Natural killer cell (primary cell): ENCODE measurements at places on chromosomes 2 and 18. TPM values are rescaled to one million over a fixed set of nuclear protein-coding genes. Genes with fewer than 3 reads are reported as not detected.

DNA sequence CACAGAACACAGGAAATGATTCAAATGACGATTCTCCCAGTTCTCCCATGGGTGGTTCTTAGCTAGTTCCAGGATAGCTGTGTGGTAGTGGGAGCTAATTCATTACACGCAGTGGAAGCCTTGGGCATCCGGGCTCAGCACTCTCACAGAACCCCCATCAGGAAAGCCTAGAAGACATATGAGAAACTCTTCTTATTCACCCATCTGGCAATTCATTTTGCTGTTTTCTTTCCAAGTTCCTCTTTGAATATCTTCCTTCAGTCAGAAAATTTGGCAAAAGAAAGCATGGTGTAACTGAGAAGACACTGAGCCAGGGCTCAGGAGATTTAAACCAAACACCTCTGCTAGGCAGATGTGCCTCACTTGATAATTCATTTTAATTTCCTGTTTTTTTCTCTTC, 85.2 kb upstream of the FN1 start:
- no peak overlapping the region for H3K27ac ChIP-seq
- no peaks in the 10 kb centered on the region for H3K27me3 ChIP-seq
- no peaks in the 10 kb centered on the region for H3K36me3 ChIP-seq

DNA sequence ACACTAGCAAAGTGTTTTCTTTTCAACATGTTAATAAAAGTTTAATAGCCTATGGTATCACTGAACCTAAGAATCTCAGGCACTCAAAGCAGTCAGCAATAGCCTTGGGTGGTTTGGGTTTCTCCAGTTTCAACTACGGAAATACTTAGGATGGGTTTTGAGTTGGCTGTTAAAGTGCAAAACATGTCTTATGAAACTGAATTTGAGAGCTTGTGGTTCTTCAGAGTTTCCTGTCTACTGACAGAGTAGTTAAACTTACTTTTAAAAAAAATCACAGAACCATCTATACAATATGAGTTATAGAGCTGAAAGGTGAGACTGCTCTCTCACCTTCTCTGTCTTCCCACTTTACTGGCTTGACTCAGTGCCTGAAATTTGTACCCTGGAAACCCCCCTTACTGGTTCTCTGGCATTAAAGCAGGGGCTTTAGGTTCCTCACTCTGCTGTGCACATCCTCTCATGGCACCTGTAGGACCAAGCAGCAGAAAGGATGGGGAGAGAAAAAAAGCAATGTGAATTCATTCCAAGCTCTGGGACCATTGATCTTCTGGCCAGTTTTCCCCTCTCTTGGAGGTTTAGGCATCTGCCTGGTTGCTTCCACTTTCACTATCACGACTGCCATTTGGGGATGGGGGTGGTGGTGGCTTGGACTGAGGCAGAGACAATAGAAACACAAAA, 18.1 kb downstream of the CCDC141 start:
- H3K4me1 ChIP-seq, result peaks cover 4% of the 10 kb centered on the region
- no peak overlapping the region for H3K4me3 ChIP-seq
- peak overlapping the region; percentile 69 for H3K27ac ChIP-seq
- peak; percentile 64 for DNase-seq

DNA sequence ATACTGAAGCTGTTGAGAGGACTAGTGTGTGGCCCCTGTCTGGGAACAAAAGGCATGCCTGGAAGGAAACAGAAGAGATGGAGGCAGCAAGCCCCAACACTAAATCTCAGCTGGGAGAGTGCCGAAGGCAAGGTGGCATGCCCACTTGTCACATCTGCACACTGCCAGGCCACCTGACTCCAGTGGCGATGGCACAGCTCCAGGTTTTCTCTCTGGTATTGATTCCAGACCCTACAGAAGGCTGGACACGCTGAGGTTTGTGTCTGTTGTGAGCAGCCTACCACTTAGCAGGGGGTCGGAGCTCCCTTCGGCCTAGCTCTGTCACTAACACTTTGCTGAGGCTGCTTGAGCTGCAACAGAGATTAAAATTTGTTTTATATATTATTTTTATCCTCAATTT, 307.3 kb downstream of the TDRD15 start:
- DNase-seq, result no peak
- no peak overlapping the region for H3K4me3 ChIP-seq
- H3K27me3 ChIP-seq, result no peaks in the 10 kb centered on the region
- H3K4me1 ChIP-seq, result no peaks in the 10 kb centered on the region
- H3K36me3 ChIP-seq, result no peaks in the 10 kb centered on the region

DNA sequence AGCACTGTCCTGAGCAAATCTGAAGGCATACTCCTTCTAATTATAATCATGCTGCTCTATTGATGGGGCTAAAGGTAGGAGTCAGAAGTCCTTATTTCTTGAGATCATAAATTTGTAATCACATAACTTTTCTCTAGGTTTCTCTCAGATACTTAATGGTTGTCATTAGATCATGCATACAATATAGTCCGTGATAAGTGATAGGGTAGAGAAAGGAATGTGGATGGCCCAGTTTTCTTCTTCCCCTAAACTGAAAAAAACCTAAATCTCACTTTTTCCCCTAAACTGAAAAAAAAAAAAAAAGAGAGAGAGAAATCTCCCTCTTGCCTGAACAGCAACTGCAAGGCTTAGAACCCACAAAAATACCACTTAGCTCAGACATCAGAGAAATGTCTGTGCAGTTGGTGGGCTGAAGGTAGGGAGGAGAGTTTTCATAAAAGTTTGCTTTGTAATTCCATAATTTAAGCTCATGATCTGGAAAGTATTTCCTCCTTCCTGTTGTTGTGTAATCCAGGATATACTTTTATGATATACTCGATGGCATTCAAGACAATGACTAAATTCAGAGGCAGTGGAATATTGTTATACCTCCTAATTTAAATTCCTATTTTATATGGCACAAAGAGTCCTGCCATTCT, 79.3 kb upstream of the ITPRID2 start:
- no peaks in the 10 kb centered on the region for H3K27me3 ChIP-seq
- no peaks in the 10 kb centered on the region for H3K4me1 ChIP-seq
- no peak for DNase-seq
- H3K36me3 ChIP-seq, result no peaks in the 10 kb centered on the region
- no peak overlapping the region for H3K27ac ChIP-seq

DNA sequence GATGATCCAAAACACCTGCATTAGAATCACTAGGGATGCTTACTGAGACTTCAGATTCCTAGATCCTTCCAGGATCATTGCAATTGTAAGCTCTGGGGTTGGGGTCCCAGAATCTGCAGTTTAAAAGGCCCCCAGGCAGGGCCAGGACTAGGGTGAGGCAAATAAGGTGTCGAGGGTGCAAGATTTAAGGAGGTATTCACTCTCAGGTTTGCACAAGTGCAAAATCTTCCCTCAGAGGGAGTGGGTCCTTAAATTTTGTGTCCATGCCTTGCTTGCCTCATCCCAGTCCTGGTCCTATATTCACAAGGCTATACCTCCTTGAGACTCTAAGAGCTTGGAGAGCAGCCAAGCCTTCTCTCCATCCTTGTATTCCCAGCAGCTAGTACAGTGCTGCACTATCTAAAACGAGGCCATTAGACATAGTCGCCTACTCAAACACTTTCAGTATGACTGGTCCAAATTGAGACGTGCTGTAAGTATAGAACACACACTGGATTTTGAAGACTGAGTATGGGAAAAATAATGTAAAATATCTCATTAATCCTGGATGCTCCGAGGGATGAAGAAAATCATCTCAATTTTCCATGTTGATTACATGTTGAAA, 31.6 kb upstream of the MREG start:
- H3K27me3 ChIP-seq, result no peaks in the 10 kb centered on the region
- no peak overlapping the region for H3K27ac ChIP-seq
- no peak for DNase-seq
- peaks cover 34% of the 10 kb centered on the region for H3K36me3 ChIP-seq

DNA sequence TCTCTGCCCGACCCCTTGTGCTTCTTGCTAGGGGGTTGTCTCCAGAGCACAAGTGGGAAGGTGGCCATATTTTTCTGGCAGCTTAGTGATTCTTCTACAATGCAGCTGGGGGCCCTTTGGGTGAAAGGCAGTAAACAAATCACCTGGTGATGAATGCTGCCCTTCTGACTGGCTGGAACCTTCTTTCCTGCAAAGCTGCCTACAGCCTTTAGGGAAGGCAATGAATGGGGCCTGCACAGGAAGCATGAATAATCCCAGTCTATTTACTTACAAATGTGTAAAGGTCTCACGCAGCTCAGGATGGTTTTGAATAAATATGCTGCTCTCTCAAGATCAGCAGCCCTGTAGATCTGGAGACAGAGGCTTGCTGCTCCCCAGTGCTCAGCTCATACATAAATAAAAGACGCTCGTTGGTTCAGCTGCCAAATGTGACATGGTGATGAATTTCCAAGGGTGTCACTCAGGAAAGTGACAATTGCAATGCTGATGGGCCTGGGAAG, 289.2 kb downstream of the TDRD15 start:
- no peaks in the 10 kb centered on the region for H3K27me3 ChIP-seq
- no peaks in the 10 kb centered on the region for H3K4me1 ChIP-seq
- no peaks in the 10 kb centered on the region for H3K36me3 ChIP-seq
- no peak overlapping the region for H3K27ac ChIP-seq
- DNase-seq, result no peak

DNA sequence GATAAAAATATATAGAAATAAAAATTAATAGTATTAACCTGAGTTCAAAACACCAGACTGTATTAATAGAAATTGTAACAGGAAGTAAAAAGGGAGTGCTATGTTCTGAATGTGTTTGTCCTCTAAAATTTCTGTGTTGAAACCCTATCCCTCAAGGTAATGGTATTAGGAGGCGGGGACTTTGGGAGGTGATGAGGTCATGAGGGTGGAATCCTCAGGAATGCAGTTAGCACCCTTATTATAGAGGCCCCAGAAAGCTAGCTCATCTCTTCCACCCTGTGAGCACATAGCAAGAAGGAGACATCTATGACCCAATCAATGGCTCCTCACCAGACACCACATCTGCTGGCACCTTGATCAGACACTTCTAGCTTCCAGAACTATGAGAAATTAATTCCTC, 124.5 kb downstream of the CMPK2 start:
- H3K4me3 ChIP-seq, result no peak overlapping the region
- no peak for DNase-seq
- no peaks in the 10 kb centered on the region for H3K27me3 ChIP-seq
- H3K4me1 ChIP-seq, result no peaks in the 10 kb centered on the region
- H3K27ac ChIP-seq, result no peak overlapping the region

GRCh38 chr2:229880892-229881586, 40.8 kb downstream of the TRIP12 start:
- H3K36me3 ChIP-seq, result peaks cover 30% of the 10 kb centered on the region
- no peaks in the 10 kb centered on the region for H3K27me3 ChIP-seq
- no peaks in the 10 kb centered on the region for H3K4me1 ChIP-seq
- no peak overlapping the region for H3K4me3 ChIP-seq

DNA sequence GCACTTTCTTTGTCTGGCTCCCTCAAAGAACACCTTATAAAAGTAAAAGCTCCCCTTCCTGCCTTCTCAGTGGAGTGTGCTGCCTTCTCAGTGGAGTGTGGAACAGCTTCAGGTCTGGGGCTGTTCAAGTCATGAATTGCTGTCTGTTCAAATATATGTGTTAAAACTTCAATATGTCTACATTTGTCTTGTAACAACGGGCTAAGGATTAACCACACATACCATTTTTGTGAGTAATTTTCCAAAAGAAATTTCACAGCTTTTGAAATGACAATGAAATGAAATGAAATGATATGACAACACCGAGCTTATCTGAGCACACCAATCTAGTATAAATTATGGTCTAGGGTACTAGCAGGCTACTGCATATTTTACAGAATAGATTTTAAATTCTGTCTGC, 42.9 kb downstream of the CABYR start:
- no peak overlapping the region for H3K4me3 ChIP-seq
- no peak overlapping the region for H3K27ac ChIP-seq
- no peaks in the 10 kb centered on the region for H3K36me3 ChIP-seq
- H3K27me3 ChIP-seq, result no peaks in the 10 kb centered on the region

- peaks cover 21% of the 10 kb centered on the region for H3K4me1 ChIP-seq
- no peak overlapping the region for H3K4me3 ChIP-seq
- DNase-seq, result no peak
- H3K27me3 ChIP-seq, result no peaks in the 10 kb centered on the region
- no peak overlapping the region for H3K27ac ChIP-seq
Observed at GRCh38 chr18:35114305-35114704, 73.1 kb downstream of the MAPRE2 start.

DNA sequence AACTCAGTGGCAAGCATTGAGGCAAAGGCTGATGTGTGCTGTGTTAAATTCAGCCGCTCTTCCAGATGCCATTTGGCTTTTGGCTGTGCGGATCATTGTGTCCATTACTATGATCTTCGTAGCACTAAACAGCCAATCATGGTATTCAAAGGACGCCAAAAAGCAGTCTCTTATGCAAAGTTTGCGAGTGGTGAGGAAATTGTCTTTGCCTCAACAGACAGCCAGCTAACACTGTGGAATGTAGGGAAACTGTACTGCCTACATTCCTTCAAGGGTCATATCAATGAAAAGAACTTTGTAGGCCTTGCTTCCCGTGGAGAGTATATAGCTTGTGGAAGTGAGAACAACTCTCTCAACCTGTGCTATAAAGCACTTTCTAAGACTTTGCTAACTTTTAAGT, 195.5 kb upstream of the RAB12 start:
- DNase-seq, result no peak
- no peak overlapping the region for H3K4me3 ChIP-seq
- H3K27ac ChIP-seq, result no peak overlapping the region
- H3K4me1 ChIP-seq, result no peaks in the 10 kb centered on the region

GRCh38 chr2:47568164-47568850, 165.4 kb downstream of the MSH2 start:
- no peaks in the 10 kb centered on the region for H3K36me3 ChIP-seq
- no peak for DNase-seq
- H3K27me3 ChIP-seq, result peaks cover 28% of the 10 kb centered on the region
- no peak overlapping the region for H3K27ac ChIP-seq

DNA sequence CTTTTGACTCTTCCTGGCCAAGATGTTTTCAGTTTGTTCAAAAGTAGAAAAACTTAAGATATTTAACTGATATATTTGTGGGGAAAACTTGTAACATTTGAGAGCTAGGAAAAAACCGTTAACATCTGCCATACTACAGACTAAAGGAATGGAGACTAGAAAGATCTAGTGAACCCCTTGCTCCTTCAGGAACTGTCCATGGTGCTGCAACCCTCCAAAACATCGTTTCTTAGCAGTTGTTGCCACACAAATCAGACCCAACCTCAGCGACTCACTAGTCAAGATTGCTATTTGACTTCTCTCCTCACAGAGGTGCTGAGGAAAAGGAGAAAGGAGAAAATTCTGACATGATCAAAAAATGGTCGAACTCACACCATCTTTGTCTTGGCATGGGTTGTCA, 393.8 kb upstream of the LYPD1 start:
- H3K4me3 ChIP-seq, result no peak overlapping the region
- DNase-seq, result no peak
- no peak overlapping the region for H3K27ac ChIP-seq
- H3K4me1 ChIP-seq, result no peaks in the 10 kb centered on the region
- no peaks in the 10 kb centered on the region for H3K27me3 ChIP-seq
- H3K36me3 ChIP-seq, result no peaks in the 10 kb centered on the region

VRK2 gene
- 29.7 TPM for total RNA-seq

MYOM1 gene
- 1.7 TPM for total RNA-seq

C2orf66 gene
- not detected for total RNA-seq

LYPD6B gene
- total RNA-seq, result not detected

GCG gene
- not detected for total RNA-seq

ERBB4 gene
- total RNA-seq, result not detected

ID2 gene
- total RNA-seq, result 191 TPM
